ENCODE measurements at places on chromosomes 1 and 21. TPM values are rescaled to one million over a fixed set of nuclear protein-coding genes. Genes with fewer than 3 reads are reported as not detected.

DNA sequence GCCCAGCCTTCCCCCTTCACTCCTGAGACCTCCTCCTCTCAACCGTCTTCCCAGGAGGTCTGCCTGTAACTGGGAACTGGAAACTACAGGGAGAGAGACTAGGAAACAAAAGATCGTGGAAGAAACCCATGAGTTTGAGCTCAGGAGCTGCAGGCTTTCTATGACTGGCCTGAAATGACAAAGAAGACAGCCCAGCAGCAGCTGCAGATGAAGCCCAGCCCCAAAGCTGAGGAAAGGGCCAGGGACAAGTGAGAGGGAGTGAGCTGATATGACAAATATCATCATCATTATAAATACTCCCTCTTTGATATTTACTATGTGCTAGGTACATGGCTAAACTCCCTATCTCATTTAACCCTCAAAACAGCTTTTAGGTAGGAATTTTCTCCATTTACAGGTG is 142.6 kb upstream of the CTTNBP2NL start:
- no peak for DNase-seq

DNA sequence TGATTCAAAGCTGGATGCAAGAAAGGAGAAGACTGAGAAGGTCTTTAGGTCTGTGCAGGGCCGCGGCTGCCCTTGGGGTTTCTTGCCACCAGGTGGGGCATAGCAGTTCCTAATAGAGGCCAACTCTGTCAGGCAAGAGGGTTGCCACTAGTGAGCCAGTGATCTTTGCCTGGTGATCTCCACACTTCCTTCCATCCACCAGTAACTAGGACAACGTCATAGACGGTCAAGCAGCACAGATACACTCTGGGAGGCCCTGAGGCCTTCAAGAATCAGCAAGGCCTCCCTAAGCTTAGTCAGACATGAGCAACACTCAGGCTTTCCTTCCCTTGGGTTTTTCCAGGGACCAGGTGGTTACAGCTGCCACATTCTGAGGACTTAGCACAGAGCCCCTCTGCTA is 32.9 kb upstream of the ATP2B4 start:
- DNase-seq: no peak

NIT1 gene
- polyA plus RNA-seq: 26.5 TPM

BATF3 gene
- 0.69 TPM for polyA plus RNA-seq

DNA sequence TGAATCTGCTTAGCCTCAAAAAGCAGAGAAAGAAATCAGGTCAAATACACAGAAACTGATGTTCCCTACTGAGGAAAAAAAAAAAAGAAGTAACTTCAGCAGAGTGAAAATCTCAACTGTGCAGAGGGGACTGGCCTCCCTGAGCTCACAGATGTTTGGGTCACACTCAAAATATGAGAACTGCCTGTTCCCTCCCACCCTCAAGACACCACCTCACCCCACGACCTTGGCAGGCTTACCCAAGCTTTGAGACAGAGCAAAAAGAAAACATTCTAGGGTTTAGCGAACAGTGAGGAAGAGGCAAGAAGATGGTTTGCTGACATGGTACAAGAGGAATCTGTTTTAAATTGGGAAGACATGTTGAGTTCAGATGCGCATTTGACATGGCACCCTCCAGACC is 48.8 kb downstream of the NID1 start:
- DNase-seq: no peak

DNA sequence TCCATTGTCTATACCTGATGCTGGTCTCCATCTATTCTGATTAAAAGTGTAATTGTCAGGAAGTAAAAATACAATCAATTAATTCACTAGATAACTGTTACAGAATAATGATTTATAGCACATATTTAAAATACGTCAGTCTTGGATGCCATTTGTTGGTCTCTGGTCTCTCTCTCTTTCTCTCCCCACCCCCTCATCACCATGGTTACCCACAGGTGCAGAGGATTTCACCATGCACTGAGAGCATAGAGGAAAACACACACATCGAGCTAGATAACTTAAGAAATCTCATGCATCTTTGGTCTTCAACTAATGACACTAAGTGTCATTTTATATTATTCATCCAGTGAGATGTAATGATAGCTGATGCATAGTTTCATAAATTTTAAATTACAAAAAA is 33.4 kb downstream of the LRRC53 start:
- DNase-seq: no peak

GRCh38 chr1:246639732-246640131 is 73.5 kb downstream of the CNST start:
- DNase-seq: no peak

SLC2A5 gene
- not detected for polyA plus RNA-seq

- DNase-seq: no peak
Measured at GRCh38 chr1:110538075-110538474, 19.1 kb upstream of the KCNA10 start.

DNA sequence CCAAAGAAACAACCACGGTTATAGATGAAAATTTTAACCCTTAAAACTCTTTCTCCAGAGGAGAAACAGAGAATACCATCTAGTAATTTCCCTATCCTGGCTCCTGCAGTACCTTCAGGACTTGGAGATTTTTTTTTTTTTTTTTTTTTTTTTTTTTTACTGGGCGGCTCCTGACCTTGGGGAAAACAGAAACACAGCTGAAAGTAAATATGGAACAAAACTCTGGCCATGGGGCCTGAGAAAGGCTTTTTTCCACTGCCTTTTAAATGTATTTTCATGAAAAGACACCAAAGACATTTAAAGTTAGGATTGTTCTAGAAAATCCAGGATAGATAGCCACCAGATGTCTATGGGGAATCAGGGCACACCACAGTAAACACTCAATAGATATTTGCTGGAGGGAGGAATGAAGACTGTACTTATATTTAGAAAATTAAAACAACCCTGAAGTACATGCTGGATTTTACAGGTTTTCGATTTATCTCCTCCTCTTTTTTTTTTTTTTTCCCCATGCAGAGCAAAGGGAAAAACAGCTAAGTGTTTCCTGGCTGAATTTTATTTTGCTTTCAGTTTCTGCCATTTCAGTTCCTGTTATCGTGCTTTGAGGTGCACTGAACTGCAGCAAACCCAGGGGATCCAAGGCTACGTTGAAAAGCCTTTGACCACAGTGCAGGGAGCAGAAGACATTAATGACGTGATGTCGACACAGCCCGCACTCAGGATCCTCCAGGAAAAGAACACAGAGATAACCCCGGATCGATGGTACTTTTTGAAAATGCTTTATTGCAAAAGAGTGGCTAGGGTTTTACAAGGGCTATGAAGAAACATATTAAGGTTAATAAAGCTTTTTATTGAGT is 35.7 kb upstream of the CNN3 start:
- DNase-seq: peak; percentile 75

Data from endothelial cell of umbilical vein (primary cell).